Fibroblast of the aortic adventitia (primary cell): ENCODE measurements at places on chromosomes 11 and 22. TPM values are rescaled to one million over a fixed set of nuclear protein-coding genes. Genes with fewer than 3 reads are reported as not detected.
A peak's percentile ranks its signal among the peaks of the same experiment; 100 is the strongest.

GRCh38 chr11:95762534-95762933 lies 27.0 kb downstream of the FAM76B start:
- peak; percentile 10 for DNase-seq

DNA sequence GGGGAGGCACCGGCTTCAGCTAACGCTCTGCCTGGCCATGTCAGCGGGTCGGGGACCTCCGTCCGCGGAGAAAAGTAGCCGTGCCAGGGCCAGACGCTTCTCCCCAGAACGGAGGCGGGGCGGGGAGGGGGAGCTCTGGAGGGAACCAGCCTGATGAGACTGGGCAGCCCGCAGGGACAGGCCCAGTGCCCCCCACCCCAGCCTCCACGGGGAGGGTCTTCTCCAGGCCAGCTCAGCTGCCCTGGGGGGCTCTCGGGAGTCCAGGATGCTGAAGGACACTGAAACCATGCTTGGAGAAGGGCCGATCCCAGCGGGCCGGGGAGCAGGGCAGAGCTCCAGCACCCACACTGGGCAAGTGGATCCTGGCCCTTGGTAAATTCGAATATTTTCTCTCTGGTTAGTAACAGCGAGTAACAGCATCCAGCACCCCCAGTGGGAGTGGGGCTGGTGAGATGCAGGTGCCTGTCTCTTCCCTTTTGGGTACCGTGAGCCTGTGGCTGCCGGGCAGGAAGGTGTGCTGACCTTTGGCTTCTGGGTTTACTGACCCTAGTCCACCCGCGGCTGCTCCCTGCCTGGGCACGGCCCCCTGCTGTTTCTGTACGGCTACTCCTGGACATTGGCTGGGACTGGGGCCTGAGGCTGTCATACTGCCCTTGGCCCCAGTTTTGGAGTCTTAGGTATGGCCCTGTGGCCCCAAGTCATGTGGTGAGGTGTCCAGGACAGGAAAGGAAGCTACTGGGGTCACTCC lies 35.8 kb downstream of the GRAMD4 start:
- no peak for DNase-seq

GRCh38 chr11:20315800-20316199 lies 47.7 kb upstream of the HTATIP2 start:
- DNase-seq: no peak

- peak; percentile 30 for DNase-seq
Observed at GRCh38 chr11:74493791-74494630, 487 bp upstream of the LIPT2 start.

DNA sequence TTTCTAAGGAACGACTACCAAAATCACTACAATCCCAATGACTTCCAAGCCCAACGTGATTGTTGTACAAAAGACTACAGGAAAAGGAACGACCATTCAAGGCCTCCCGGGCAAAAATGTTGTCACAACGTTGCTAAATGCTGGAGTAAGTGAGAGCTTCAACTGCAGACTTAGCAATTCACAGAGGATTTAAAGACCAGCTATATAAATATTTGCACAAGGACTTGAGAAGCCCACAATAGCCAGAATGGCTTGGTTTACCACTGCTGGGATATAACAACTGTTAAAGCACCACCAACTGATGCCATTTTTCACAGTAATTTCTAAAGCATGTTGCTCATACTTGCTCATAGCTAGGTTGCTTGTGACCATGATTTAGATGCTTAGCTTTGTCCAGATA lies 78.3 kb downstream of the EMSY start:
- no peak for DNase-seq

GRCh38 chr11:63343130-63343529 lies 26.5 kb upstream of the SLC22A9 start:
- DNase-seq: no peak

GRCh38 chr22:22884010-22884887 lies 3.4 kb upstream of the IGLL5 start:
- peak; percentile 63 for DNase-seq

- DNase-seq: no peak
Observed at GRCh38 chr22:47114813-47115517, 352.5 kb downstream of the TBC1D22A start.

DNA sequence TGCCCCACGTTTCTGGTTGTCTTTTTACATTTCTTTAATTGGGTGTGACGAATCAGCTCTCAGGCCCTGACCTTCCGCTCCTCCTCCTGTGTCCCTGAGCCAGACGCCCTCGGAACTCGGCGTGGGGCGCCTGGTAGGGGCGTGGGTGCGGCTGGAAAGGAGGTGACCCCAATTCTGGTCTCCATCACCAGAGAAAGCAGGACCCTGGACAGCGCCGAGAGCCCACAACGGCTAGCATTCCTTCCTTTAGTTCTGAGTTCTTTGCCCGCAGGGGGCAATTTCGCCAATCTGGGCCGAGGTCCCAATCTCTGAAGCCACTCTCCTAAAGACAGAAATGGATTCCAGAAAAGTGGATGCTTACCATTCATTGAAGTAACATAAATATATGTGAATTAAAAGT lies 11.7 kb upstream of the RBMXL2 start:
- no peak for DNase-seq

DNA sequence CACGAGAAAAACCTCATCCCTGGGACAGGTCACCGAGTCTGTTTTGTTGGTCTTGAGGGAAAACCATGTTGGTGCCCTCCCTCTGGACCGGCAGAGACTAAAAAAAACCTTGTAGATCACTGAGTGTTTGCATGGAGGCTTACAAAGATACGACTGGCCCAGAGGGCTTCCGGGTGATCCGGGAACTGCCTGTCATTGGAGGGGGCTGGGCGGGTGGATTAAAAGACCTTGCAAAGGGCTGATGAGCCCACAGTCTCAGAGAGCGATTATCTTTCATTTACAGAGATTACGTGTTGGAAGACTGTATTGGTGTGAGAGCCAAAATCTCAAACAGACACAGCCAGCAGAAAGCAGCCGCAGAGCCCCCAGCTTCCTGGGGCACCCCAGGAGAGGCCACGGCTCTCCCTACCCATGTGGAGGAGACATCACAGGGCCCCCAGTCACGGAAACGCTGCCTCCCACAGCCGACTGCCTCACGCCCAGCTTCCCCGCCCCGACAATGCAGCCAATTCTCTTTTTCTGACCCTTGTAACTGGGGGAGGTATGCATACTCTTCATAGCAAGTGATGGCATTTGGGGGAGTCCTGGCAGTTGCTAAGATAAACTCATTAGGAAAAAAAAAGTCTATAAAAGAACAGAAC lies 426.4 kb downstream of the CTTN start:
- DNase-seq: no peak

DNA sequence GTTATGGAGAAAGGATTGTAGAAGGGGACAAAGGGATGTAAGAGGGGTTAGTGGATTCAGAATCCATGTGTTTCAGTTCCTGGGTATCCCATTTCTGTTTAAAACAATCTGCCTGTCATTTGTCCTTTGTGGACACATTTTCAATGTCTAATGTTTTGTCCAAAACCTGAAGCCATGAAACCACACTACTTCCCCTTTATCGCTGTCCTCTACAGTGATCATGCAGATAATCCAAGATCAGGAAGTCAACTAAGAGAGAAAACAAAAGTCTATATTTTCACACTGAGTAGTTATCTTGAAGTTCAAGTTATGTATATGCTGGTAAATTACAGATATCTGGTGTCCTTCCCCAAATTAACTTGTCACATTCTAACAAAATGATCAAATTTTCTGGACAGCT lies 457.0 kb downstream of the NTM start:
- DNase-seq: no peak

GRCh38 chr11:76609736-76610370 lies 60.7 kb downstream of the LRRC32 start:
- no peak for DNase-seq

GRCh38 chr11:91857179-91857578 lies 367.4 kb upstream of the FAT3 start:
- DNase-seq: no peak

GRCh38 chr22:34885852-34886251 lies 180.1 kb upstream of the ISX start:
- no peak for DNase-seq

GRCh38 chr22:23769321-23769965 lies 1.7 kb upstream of the CHCHD10 start:
- no peak for DNase-seq

DNA sequence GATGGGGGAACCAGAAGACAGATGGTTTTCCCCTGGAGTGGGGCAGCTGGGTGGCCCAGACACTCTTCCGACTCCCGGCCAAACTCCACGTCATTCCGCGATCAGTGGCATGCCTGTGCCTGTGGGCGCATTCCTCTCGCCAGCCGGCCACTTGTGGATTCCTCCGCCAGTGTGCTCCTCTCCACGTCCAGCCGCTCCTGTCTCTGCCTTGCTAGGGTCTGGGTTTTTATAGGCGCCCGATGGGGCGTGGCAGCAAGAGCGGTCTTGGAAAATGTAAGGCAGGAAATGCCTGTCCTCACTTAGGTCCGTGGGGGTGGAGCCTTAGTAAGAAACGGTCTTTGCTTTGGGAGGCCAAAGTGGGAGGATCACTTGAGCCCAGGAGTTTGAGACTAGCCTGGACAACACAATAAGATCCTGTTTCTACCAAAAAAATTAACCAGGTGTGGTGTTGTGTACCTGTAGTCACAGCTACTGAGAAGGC lies 81.6 kb upstream of the SEPTIN5 start:
- no peak for DNase-seq

The ZNF195 gene
- total RNA-seq: 11.4 and 18.1 TPM in 2 replicates

The KRTAP5-10 gene
- not detected in 2 replicates for total RNA-seq

The CBLIF gene
- total RNA-seq: not detected in 2 replicates

The FOLR1 gene
- 0.18 TPM in 1 of 2 replicates, not detected in the other for total RNA-seq

The FEN1 gene
- 12.3 and 43.3 TPM in 2 replicates for total RNA-seq

The RIBC2 gene
- 5.7 TPM in 1 of 2 replicates, not detected in the other for total RNA-seq

The GPHA2 gene
- total RNA-seq: not detected in 2 replicates
